ENCODE measurements at places on chromosomes 1 and 21.

DNA sequence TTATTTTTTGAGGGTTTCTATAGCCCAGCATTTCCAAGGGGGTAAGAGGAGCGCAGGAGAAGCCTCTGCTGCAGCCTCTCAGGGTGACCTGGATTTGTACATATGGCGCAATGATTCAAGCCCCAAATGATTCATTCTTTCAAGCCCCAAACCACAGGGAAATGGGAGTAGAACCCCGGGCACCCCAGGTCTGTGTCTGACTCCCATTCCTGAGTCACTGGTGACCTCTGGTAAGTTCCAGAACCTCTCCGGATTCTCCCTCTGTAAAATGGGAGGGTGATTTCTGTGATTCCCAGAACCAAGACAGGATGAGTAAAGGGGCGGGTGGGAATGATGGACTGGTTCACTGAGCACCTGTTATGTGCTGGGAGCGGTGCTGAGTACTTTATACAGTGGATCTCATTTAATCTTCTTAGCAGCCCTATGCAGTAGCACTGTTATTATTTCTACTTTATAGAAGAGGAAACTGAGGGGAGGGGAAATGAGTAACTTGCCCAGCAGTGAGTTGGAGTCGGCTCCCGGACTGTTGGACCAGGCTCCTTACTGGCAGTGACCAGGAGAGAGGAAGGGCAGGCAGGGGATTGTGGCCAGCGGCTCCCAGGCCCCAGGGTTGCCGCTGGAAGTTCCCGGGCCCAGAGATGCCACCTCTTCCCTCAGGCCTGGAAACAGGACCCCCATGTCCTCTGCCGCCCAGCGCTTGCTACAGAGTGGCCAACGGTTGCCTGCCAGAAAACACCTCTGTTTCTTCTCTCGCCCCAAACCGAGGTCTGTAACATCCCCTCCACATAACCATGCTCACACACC lies 20.3 kb upstream of the SLC26A9 start:
- DNase-seq, result no peak

DNA sequence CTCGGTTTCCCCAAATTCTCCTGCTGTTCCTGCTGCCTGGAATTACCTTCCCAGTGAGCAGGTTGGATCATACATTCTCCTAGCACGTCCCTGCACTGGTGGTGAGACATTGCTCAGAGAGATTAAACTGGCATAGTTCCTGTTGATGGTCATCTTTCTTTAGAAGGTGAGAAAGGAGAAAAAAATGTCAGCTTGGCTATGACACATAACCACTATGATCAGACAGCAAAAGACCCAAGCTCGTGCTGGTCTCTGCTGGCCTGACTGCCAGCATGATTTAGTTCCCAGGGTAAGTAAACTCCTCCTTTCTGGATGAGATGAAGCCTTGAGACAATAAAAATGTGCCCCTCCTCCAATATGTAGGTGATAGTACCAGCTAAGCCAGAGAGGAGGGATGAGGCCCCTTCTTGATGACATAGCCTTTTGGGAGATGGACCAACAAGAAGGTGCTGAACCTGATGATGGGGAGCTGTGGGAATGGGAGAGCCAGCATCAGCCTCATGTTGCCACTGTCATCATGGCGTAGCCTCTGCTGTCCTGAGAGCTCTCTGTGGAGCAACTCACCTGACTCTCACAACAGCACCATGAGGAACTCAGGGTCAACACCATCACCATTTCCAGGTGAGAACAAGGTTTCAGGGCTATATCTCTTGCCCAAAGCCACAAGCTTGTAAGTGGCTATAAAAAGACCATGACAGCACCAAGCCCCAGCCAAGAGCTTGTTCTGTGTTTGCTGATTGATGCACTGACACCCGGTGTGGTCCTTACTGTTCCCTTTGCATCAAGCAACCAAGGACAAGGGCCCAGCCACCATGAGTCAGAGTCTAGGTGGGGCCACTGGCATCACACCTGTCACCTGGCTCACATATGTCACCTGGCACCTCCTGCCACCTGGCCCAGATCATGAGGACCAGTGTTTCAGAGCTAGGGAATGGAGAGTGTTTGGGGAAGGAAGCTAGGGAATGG lies 200.0 kb downstream of the MATN1 start:
- DNase-seq, result no peak

GRCh38 chr1:156122519-156123355 lies 8.2 kb downstream of the LMNA start:
- DNase-seq, result no peak

DNA sequence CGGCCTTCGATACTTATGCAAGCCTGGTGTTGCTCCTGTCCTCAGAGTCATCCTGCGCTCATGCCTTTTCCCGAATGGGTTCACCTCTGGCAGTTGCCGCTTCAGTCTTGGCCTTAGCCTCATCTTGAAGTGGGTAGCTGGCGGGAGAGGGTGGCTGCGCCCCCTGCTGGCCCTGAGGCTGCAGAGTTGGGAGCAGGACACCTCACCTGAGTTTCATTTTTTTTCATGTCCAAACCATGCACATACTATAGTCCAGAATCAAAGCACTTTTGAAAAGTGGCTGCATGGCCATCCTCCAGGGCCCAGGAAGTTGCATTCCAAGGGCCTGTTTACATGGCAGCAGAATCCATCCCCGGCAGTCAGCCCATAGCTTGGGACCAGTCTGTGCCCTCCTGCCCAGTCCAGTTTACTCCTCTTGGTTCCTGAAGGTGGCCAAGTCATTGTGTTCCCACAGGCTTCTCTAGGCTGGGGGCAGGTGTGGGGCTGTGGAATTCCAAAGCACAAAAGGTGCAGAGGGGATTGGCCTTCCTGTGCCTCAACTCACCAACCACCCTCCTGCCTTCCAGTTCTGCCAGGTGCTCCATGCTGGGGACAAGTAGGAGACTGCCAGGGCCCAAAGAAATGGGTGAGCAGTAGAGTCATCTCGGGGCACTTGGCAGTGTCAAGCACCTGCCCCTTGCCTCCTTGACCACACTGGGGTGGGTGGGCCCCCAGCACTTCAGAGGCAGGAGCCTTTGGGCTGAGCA lies 44.0 kb downstream of the YARS1 start:
- peak; percentile 22 for DNase-seq

DNA sequence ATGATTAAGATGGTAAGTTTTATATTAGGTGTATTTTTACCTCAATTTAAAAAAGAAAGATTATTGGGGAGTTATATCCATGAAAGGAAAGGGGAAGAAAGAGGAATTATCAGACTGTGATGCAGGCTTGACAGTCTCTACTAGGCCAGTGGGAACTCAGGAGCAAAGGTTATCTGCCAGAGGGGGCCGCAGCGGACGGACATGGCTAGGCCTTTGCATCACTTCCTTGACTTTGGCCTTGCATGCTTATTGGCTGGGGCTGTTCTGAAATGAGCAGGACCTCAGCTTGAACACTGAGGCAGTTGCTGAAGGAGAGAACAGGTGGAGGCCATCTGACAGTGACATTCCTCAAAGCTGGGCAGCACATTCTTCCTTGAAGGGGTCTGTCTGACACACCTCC lies 150.9 kb downstream of the CYYR1 start:
- no peak for DNase-seq
